ENCODE measurements at places on chromosomes 12 and 14.

- DNase-seq: no peak
These were observed 69.8 kb downstream of the DPF3 start for GRCh38 chr14:72824051-72824450.

DNA sequence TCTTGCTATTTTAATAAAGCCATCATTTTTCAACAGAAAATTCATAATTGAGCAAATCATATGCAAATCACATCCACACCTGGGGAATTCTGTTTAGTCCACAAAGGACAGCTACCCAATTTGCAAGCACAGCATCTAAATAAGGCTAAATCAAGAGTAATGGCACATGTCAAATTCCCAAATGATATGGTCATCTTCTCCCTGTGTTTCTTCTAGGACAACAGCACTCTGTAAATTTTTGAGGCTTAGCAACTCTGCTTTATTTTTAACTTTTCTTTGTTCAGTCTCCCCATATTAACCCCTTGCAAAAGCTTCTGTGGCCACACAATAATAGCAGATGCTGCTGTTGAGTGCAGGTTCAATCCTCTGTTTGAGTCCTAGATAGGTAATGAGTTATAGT is 155.6 kb upstream of the DAAM1 start:
- DNase-seq: no peak

- no peak for DNase-seq
These were observed 105.0 kb downstream of the PPP2R5E start for GRCh38 chr14:63438065-63438757.

DNA sequence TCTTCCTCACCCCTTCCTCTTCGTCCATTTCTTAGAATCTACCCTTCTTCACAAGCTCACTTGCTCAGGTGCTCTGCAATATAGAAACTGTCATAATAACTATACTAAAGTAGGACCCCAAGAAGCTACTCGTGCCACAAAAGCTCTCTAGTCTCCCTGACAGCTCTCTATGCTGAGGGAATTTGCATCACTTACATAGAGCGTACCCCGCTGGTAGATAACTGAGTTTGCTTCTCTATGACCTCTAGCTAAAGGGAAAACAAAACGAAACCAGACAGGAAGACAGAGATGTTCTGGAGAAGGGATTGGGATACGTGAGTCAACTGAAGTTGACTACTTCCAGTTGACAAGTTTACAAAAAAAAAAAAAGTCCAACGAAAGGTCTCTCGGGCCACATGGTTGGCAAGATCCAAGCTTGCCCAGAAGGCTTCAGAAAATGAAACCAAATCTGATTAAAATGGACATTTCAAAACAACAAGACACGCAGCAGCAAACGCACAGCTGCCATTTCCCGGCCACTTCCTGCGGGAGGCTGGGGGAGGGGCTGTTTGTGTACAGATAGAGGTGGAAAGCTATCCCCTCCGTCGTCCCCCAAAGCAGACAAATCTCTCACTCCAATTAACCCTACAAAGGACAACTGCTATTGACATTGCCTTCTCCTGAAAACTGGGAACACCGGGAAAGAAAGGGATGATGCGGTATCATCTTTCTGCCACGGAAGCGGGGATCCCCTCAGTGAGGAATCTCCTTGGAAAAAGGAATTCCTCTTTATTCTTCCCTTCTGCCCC is 1.3 kb downstream of the BAZ2A start:
- no peak for DNase-seq

GRCh38 chr12:106919910-106920544 is 35.7 kb upstream of the TMEM263 start:
- DNase-seq: no peak

GRCh38 chr14:104271391-104271790 is 133.0 kb downstream of the KIF26A start:
- DNase-seq: no peak

GRCh38 chr14:35388656-35389314 is 15.8 kb downstream of the NFKBIA start:
- DNase-seq: no peak

Data from hypothalamus (tissue), 51 donors.